Stimulated activated naive B cell treated with anti-CD40 and anti-IgM and Interleukin-4, amounts not matched to agents 10 μg/mL and 1 μg/mL and 100 μg/mL, for 72 hours (primary cell): ENCODE measurements at places on chromosomes 4 and X.

- DNase-seq: no peak
These were observed 13.1 kb downstream of the RAB33A start for GRCh38 chrX:130184857-130185256.

DNA sequence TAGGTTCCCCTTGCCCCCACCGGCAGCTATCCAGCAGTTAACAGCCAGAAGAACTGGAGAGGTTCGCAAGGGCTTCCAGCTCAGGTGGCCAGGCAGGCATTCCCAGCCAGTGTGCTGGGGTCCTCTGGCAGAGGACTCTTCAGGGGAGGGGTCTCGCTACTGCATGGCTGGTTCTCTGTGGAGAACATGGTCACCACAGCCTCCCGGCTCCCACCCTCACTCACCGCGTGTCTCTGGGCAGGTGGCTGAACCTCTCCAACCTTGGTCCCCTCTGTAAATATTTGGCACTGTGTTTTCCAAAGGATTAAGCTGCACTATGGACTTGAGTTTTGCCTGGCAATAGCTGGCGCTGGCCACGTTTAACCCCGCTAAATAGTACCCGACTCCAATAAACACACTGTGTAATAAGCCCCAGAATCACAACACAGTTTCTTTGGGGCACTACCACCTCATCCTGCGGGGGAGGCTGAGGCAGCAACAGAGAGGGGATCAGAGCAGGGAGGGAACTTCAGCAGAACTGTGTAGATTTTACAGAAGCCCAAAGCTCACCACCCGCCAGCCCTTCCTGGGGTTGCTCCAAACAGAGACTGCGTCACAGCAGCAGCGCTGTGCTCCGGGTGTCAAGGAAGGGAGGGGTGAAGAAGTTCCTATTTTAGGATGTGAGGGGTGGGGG, 15.2 kb downstream of the BCOR start:
- no peak for DNase-seq

GRCh38 chrX:17769701-17770269, 32.5 kb downstream of the SCML1 start:
- no peak for DNase-seq

DNA sequence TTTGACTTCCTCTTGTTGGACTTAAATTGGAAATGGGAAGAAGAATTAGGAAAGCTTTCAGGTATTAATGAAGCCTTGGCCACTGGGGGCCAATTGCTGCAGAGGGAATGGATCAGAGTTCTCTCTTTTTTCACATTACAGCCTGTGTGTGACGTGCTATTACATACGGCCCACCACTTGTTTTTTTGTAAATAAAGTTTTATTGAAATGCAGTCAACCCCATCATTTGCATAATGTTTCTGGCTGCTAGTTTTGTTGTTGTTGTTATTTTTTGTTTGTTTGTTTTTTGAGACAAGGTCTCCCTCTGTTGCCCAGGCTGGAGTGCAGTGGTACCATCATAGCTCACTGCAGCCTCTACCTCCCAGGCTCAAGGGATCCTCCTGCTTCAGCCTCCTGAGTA, 98.4 kb downstream of the ASMT start:
- DNase-seq: no peak

- no peak for DNase-seq
These were observed 192.8 kb downstream of the MAD2L1 start for GRCh38 chr4:119873794-119874325.

GRCh38 chr4:24700118-24700517, 95.3 kb upstream of the SOD3 start:
- DNase-seq: no peak
